ENCODE measurements at places on chromosomes 5 and 9.

DNA sequence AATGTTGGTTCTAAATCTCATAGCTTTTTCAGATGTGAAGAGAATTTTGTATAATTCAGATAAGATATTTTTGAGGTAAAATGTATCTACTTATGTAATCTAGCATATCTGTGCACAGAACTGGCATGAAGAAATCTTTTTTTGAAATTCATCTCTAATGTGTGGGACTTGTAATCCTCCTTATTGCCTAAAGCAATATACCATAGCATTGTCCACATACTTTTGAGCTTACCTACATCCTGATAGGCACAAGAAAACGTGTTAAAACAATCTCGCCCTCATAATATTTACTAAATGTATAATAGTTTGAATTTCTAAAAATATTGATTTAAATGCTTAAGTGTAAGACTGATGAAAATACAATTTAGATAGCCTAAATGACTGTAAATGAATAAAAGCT, 1686.5 kb upstream of the ACO1 start:
- no peaks in the 10 kb centered on the region for H3K4me1 ChIP-seq
- H3K4me3 ChIP-seq: no peak overlapping the region
- H3K27me3 ChIP-seq: no peaks in the 10 kb centered on the region

GRCh38 chr5:175836737-175837136, 34.6 kb upstream of the CPLX2 start:
- no peak overlapping the region for H3K4me3 ChIP-seq
- H3K36me3 ChIP-seq: no peaks in the 10 kb centered on the region
- no peaks in the 10 kb centered on the region for H3K27me3 ChIP-seq
- H3K4me1 ChIP-seq: no peaks in the 10 kb centered on the region
- DNase-seq: no peak

GRCh38 chr9:96441798-96442445, 8.0 kb upstream of the HABP4 start:
- H3K36me3 ChIP-seq: no peaks in the 10 kb centered on the region
- H3K4me1 ChIP-seq: no peaks in the 10 kb centered on the region
- H3K27me3 ChIP-seq: no peaks in the 10 kb centered on the region
- H3K4me3 ChIP-seq: no peak overlapping the region
- no peak overlapping the region for H3K27ac ChIP-seq
- peak; percentile 42 for DNase-seq

DNA sequence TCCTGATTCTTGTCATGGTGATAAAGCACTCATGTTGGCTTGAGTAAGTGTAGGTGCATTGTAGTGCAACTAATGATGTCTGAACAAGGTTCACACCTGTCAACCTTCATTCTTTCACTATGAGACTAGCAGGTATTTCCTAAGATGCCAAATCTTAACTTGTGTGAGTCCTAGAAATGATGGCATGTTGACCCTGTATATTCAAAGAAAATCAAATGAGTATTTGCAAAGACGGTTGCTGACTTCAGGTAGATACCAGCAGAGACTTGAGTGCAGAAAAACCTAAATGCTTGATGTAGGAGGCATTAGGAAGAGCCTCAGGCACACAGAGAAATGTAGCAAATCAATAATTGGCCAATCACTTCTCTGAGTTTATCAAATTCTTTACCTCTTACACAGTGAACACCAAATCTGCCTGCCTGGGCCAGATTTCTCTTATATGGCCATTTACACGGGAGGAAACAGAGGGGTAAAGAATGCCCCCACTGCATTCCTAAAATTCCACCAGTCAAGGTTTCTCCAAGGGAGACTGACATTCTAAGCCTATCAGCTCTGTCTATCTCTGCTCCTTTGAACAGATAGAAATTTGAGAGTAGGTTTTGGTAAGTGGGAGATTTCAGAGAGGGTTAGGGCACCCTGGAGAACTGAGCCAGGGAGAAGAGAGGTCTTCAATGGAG, 488.6 kb upstream of the WWC1 start:
- no peaks in the 10 kb centered on the region for H3K36me3 ChIP-seq
- no peaks in the 10 kb centered on the region for H3K27me3 ChIP-seq
- peak overlapping the region; percentile 95 for H3K27ac ChIP-seq
- peaks cover 34% of the 10 kb centered on the region for H3K4me1 ChIP-seq
- peak; percentile 74 for DNase-seq
- no peak overlapping the region for H3K4me3 ChIP-seq

DNA sequence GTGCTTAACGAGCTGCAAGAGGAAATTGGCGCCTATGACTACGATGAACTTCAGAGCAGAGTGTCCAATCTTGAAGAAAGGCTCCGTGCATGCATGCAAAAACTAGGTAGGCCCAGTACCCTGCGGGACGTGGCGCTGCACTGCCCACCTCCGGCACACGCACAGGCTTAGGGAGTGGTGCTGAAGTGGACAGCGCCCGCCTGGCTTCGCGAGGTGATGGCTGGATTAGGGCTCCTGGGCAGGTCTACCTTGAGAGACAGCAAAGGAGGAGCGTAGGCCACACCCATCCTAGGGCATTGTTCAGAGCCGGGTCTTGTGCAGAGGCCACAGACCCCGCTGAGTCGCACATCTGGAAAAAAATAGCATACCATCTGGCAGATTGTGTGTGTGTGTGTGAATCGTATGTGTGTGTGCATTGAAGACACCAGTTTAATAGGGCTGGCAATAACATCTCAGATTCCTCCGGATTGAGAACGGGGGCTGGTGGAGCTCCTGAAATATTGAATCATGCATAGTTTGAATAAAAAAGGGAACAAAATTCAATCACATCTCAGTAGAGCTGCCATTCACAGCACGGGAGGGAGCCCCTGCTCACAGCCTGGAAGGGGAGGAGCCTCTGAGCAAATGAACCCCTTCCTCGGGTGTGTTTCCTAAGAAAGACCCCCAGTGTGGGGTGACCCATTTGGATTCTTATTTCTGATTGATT, 11.1 kb downstream of the OLFM1 start:
- H3K4me1 ChIP-seq: no peaks in the 10 kb centered on the region
- no peak overlapping the region for H3K4me3 ChIP-seq
- no peak overlapping the region for H3K27ac ChIP-seq
- DNase-seq: peak; percentile 56

DNA sequence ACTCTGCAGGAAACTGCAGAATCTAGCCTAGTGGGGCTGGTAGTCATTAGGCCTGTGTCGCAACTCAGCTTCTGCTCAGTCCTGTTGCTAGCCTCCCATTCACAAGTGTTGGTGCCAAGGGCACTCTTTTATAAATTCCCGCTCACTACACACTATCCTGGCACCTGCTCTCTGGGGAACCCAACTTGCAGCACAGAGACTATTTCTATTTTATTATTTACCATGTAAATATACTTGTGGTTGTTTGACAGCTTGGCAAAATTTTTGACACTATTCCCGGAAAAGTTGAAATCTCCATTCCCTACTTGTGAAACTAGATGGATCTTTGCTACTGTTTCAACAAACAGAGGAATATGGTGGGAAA, 20.4 kb upstream of the SMC2 start:
- no peaks in the 10 kb centered on the region for H3K27me3 ChIP-seq
- no peaks in the 10 kb centered on the region for H3K36me3 ChIP-seq
- DNase-seq: no peak
- H3K27ac ChIP-seq: no peak overlapping the region

GRCh38 chr9:11892401-11892800, 800.8 kb upstream of the TYRP1 start:
- H3K27me3 ChIP-seq: no peaks in the 10 kb centered on the region
- DNase-seq: no peak
- H3K36me3 ChIP-seq: no peaks in the 10 kb centered on the region
- no peak overlapping the region for H3K4me3 ChIP-seq
- no peaks in the 10 kb centered on the region for H3K4me1 ChIP-seq

DNA sequence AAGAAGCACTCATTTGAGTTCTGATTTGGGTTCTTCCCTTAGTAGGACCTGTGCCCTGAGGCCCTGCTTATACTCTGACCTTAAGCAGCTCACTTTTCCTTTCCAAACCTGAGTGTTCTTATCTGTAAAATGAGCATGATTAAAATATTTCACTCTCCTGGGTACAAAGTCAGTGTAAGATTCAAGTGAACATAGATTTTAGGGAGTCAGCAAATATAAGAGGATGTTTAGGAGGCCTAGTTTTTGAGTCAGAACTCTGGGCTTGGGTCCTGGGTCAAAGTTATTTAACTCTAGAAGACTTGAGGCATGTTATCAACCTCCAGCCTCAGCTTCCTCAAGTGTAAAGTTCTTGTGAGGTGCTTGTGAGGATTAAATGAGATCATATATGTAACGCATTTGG, 8.7 kb upstream of the SPARC start:
- H3K36me3 ChIP-seq: no peaks in the 10 kb centered on the region
- DNase-seq: no peak
- H3K4me3 ChIP-seq: no peak overlapping the region
- peaks cover 23% of the 10 kb centered on the region for H3K4me1 ChIP-seq
- H3K27ac ChIP-seq: no peak overlapping the region

DNA sequence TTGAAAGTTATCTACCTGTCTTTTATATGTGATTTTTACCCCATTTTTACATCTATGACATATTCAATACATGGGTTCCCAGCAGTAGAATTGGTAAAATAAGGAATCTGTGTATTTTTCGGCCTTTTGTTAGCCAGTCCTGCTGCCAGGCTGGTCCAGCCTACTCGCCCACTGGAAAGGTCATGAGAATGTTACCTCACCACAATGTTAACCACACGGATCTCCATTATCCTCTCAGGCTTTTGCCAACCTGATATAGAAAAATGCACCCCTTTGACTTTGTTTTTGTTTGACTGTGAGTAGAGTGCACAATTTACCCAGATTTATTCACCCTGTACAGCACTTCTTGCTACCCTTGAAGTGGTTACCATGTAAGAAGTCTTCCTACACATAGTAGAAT, 167.2 kb downstream of the CTNND2 start:
- no peak for DNase-seq
- no peaks in the 10 kb centered on the region for H3K36me3 ChIP-seq
- no peak overlapping the region for H3K27ac ChIP-seq
- H3K4me3 ChIP-seq: no peak overlapping the region
- peaks cover 7% of the 10 kb centered on the region for H3K4me1 ChIP-seq

GRCh38 chr5:135565266-135565665, 13.5 kb downstream of the CXCL14 start:
- H3K27ac ChIP-seq: no peak overlapping the region
- no peaks in the 10 kb centered on the region for H3K4me1 ChIP-seq
- H3K36me3 ChIP-seq: no peaks in the 10 kb centered on the region
- no peaks in the 10 kb centered on the region for H3K27me3 ChIP-seq
- no peak for DNase-seq
- H3K4me3 ChIP-seq: no peak overlapping the region

DNA sequence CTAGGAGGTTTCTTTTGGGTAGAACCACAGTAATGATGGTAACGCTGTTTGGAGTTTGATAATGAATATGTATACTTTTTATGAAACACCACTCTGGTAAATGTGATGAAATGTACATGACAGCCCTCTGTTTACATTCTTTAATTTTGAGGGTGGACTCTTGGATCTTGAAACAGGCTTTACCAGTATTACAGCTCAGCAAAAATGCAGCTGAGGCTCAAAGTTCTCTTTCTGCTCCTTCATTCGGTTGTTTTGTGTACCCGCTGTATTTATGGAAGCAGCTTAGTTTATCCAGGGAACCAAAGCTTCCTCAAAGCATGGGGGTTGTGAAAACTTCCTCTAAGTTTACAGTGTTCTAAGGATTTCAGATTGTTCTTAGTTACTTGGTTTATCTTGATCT, 11.1 kb downstream of the GAPVD1 start:
- DNase-seq: peak; percentile 86
- no peaks in the 10 kb centered on the region for H3K27me3 ChIP-seq
- H3K4me1 ChIP-seq: peaks cover 61% of the 10 kb centered on the region
- H3K4me3 ChIP-seq: no peak overlapping the region

DNA sequence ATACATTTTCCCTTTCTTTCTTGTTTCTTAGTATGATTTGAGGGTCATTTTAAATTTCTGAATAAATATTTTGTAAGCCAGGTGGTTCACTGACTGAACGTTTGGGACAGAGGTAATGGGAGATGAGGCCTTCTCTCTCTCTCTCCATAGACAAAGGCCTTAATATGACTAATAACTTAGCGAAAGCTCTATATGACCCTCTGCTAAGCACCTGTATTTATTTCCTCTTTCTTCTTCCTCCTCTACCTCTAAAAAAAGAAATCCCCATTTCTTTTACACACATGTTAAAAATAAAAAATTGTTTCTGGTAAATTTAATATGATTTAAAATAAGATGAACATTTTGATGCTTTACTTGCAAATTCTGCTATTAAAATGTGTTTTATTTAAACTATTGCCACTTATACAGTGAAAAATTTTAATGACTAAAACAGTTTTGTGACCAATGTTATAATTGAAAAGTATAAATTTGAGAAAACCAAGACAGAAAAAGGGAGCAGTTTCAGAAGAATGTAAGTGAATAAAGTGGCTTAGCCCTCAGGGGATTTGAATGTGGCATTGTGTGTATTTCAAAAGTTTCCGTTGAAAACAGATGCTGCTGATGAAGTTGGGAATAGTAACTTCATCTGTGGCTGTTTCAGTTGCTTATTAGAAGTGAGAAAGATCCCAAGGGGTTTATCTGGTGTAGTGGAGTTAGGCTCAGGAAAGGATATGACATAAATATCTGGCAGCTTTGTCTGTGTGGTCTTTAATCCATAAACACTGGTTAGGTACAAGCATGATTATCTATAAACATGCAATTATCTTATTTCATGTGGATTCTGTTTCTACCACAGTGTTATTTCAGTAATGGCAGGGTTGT, 128.6 kb upstream of the GRHPR start:
- DNase-seq: no peak
- no peaks in the 10 kb centered on the region for H3K4me1 ChIP-seq

- H3K27me3 ChIP-seq: no peaks in the 10 kb centered on the region
- H3K36me3 ChIP-seq: no peaks in the 10 kb centered on the region
- H3K4me1 ChIP-seq: no peaks in the 10 kb centered on the region
- DNase-seq: no peak
Observed at GRCh38 chr9:70256123-70256551, 2.6 kb upstream of the SMC5 start.

GRCh38 chr5:139453683-139454567, 8.6 kb downstream of the ECSCR start:
- DNase-seq: no peak
- H3K27me3 ChIP-seq: no peaks in the 10 kb centered on the region
- H3K36me3 ChIP-seq: no peaks in the 10 kb centered on the region
- no peak overlapping the region for H3K27ac ChIP-seq

GRCh38 chr5:32628049-32628844, 42.9 kb downstream of the SUB1 start:
- DNase-seq: no peak
- H3K27ac ChIP-seq: no peak overlapping the region
- H3K4me3 ChIP-seq: no peak overlapping the region
- H3K27me3 ChIP-seq: no peaks in the 10 kb centered on the region
- no peaks in the 10 kb centered on the region for H3K36me3 ChIP-seq

DNA sequence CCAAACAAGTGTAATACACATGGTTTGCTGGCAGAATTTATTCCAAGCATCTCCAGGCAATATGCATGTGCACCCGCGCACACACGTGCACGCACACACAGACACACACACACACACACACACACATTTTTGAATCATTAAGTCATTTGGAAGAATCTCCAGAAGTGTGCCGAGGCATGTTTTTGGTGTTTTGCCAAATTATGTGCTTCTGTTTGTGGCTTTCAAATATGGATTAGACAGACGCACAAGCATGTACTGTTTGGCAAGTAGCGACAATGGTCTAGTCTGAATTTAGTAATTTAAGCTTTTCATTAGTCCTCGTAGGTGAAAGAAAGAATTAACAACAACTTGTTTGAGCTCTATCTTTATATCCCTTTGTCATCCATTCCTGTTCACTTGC, 36.7 kb downstream of the NFIB start:
- H3K4me1 ChIP-seq: no peaks in the 10 kb centered on the region
- no peaks in the 10 kb centered on the region for H3K27me3 ChIP-seq
- no peak for DNase-seq
- H3K4me3 ChIP-seq: no peak overlapping the region
- no peaks in the 10 kb centered on the region for H3K36me3 ChIP-seq
